Stimulated activated CD4-positive, alpha-beta T cell treated with anti-CD3 and anti-CD28 coated beads, TNF-alpha, amount 100 ng/mL, for 4 hours (primary cell): ENCODE measurements at places on chromosomes 5 and 9.

- no peak for DNase-seq
Observed at GRCh38 chr5:141809380-141810096, 68.7 kb downstream of the PCDH1 start.

- DNase-seq, result no peak
Observed at GRCh38 chr5:157004893-157005551, 42.0 kb upstream of the TIMD4 start.

GRCh38 chr5:138271281-138271680, 3.1 kb downstream of the GFRA3 start:
- DNase-seq, result no peak

DNA sequence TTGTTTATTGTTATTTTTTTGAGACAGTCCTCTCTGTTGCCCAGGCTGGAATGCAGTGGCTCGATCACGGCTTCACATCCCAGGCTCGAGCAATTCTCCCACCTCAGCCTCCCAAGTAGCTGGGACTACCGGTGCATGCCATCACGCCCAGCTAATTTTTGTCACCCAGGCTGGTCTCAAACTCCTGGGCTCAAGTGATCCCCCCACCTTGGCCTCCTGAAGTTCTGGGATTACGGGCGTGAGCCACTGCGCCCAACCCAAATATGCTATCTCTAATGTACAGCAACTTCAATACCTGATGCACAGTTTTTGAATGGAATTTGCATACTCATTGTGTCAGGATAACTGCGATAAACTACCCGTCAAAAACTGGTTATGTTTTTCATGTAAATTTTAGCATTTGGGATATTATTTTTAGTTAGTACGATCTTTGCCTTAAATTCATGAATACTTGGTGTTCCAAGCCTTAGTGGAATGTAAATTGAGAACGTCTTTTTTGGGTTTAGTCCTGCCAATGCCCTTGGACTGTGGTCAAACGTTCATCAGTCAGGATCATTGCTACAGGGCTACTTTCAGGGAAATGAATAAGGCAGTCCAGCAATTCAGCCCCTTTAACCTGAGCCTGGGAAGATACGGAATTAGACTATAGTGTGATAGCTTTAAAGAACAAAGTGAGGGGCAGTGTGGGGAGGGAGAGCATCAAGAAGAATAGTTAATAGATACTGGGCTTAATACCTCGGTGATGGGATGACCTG, 4.4 kb downstream of the UGCG start:
- DNase-seq, result no peak

GRCh38 chr9:135716045-135716444, 14.1 kb downstream of the KCNT1 start:
- no peak for DNase-seq

DNA sequence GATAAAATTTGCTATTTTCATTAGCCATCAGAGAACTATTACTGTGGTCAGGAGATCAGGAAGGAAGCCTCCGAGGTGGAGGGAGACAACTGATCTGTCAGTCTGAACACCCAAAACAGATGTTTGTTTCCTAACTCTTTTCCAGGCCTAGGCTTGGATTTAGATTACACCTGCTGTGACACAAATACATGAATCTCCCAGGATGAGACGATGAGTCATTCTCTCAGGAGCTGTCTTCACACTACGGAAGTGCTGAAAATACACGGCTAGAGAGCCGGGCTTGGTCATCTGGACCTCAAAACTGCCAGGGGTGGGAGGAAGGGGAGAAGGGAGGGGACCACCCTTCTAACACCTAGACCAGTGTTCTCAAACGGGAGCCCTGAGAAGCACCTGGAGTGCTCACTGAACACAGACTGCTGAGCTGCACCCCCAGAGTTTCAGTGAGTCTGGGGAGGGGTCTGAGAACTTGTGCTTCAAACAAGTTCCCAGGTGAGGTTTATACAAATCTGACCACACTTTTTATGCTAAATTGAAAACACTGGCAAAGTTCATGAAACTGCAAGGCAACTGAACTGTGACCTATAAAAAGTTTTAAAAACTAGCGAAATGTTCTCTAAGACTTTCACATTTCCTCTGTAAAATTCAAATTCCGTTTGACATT, 80.3 kb upstream of the EQTN start:
- DNase-seq, result no peak

DNA sequence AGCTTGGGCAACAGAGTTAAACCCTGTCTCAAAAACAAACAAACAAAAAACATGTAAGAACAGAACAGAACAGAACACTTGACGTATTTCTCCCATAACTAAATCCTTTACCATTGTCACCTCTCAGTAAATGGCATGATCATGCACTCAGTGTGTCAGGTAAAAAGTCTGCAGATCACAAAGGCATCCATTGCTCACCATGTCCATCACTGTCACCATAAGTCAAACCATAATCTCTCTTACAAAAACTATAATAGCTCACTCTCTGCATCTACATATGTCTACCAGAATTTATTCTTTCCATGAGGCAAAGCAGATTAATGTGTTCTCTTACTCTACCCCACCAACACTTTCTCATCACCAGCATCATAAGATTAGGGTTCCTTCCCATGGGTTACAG, 387.5 kb downstream of the CDH12 start:
- DNase-seq, result no peak

- DNase-seq, result no peak
Observed at GRCh38 chr9:36731068-36731956, 158.6 kb downstream of the MELK start.

DNA sequence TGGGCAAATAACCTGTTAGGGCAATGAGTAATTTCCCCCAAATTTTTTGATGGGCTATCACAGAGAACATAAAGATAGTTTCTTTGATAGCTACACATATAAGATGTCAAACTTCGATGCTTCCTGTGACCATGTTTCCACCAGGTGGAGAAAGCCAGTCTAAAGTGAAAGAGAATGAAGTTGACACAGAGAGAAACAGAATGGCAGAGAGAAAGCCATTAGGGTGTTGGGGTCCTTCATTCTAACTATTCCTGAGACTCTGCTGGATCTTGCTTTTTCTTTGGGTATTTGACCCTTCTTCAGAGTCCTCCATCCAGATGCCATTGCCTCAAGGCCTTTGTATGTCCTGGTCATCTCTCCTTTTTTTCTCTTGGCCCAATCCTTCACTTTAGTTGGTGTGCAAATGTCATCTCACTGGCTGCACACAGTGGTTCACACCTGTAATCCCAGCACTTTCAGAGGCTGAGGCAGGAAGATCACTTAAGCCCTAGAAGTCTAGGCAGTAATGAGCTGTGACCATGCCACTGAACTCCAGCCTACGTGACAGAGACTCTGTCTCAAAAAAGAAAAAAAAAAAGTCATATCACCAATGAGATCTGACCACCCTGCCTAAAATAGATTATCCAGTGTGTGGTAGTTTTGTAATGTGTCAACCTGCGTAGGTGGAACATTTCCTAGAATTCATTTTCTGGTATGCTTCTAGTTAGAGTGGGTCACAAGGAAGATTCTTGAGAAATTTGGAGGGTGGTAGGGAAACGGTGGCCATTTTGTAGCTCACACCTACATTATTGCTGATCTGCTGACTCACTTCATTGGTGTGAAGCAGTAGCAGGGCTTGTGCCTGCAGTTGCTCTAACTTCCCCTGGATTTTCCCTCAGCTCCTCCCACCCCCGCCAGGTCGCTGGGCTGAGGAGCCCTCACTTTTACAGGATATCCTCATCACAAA, 20.8 kb upstream of the KIF2A start:
- DNase-seq, result no peak

DNA sequence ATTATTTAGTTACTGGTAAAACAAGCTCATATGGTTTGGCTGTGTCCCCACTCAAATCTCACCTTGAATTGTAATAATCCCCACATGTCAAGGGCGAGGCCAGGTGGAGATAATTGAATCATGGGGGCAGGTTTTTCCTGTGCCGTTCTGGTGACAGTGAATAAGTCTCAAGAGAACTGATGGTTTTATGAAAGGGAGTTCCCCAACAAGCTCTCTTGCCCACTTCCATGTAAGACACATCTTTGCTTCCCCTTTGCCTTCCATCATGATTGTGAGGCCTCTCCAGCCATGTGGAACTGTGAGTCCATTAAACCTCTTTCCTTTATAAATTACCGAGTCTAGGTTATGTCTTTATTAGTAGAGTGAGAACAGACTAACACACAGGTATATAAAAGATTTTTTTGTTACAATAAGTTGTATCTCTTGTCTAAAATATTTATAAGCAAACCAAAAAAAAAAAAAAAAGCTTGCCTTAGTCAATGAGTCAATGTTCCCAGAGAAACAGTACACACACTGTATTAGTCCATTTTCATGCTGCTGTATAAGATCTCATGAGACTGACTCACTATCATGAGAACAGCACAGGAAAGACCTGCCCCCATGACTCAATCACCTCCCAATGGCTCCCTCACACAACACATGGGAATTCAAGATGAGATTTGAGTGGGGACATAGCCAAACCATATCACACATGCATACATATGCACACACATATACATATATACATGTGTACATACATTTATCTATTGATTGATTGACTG, 138.3 kb downstream of the BASP1 start:
- no peak for DNase-seq

- DNase-seq, result no peak
Observed at GRCh38 chr5:149403923-149404745, 25.0 kb upstream of the IL17B start.

- no peak for DNase-seq
Observed at GRCh38 chr9:121770415-121771273, 119.2 kb downstream of the DAB2IP start.

DNA sequence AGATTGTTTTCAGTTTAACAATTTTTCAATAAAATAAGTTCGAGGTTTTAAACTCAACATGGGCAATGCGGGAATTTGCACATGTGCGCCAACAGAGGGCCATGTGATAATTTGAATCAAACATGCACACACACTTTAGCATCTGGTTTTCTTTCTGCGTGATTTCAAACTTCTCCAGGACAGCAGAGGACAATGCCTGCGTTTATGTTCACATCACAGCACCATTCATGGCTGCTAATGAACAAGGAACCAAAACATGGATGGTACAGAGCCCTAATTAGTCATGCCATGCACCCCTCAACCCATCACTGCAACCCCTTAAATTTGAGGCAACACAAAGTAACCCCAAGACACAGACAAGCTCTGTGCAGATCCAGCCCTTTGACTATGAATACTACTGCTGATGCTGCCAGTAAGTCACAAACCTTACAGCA, 2.8 kb downstream of the SHC3 start:
- no peak for DNase-seq

DNA sequence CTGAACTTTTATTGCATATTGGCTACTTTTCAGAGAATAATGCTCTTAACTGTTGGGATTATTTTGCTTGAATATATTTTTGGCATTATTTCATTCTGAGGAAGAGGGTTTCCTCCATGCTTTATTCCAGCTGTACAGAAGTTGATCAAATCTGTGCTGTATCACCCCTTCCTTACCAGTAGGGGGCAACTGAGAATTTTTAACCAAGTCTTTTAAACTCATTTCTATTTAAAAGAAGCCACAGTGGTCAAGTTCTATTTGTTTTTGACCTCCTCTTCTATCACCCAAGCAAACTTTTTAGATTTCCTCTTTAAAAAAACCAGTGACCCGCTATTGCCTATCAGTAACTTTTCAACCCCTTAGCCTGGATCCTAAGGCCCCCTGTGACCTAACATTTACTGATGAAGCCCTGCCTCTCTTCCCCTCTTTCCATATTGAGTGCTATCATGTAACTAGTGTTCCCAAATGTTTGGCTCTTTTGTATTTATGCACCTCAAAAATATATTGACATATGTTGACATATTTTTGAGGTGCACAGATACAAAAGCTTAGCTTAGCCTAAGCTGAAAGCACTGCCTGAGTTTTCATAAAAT, 80.6 kb downstream of the FBXO4 start:
- DNase-seq, result no peak

GRCh38 chr9:13078164-13078563, 201.3 kb downstream of the MPDZ start:
- no peak for DNase-seq

DNA sequence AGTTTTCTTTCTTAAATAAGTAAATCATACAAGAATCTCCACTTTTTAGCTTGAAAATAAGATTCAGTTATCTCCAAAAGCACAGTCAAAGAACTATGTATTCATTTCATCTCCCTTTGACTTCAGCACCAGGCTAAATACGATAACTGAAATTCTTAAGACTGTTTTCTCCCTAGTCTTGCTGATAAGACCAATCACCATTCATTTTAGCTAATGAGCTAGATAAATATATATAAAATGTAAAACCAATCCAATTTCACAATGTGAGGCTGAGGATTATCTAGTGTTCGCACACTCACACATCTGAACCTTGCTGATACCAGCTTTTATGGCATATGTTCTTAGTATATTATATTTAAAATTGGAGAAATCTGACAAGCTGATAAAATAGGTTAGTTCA, 17.3 kb upstream of the ZNF622 start:
- DNase-seq, result no peak

DNA sequence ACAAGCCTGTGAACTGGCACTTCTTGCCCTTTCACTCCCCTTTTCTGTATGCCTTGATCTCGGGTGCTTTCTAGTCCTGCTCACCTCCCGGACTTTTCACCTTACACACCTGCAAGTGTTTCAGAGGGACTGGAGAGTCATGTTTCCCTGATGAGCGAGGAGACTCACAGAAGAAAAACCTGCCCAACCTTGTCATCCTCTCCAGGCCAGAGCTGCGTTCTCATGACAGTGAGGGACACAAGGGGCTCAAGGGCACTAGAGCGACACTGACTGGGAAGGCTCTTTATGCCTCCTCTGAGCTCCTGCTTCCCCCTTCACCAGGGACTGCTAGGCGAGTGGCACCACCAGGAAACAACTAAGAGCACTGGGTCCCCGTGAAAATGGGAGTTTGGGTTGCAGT, 376.9 kb upstream of the RPS23 start:
- no peak for DNase-seq

GRCh38 chr5:113190347-113190746, 213.7 kb downstream of the DCP2 start:
- DNase-seq, result no peak

- DNase-seq, result no peak
Observed at GRCh38 chr5:40385544-40385943, 294.2 kb upstream of the PTGER4 start.

- DNase-seq, result no peak
Observed at GRCh38 chr5:77294185-77294584, 83.7 kb downstream of the PDE8B start.

DNA sequence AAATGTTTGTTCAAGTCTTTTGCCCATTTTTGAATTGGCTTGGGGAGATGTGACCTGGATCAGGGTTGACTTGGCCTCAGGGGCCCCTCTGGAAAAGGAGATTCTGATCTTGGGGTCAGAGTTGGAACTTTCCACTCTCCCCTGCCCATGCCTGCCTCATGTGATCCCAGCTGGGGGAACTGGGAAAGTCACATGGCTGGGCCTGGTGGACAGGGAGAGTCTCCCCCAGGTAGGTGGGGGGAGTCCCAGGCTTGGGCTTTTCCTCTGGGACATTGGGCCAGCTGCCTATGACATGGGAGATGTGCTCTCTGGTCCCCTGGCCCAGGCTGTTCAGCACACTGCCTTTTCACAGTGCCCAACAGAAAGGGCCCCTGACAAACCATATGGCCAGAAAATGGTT, 60.7 kb downstream of the NDST1 start:
- DNase-seq, result no peak
